ENCODE measurements at places on chromosomes 4 and X. TPM values are rescaled to one million over a fixed set of nuclear protein-coding genes. Genes with fewer than 3 reads are reported as not detected.

The PAGE4 gene
- not detected for polyA plus RNA-seq

- DNase-seq: no peak
- no peaks in the 10 kb centered on the region for H3K4me1 ChIP-seq
- peaks cover 2% of the 10 kb centered on the region for H3K27me3 ChIP-seq
- no peak overlapping the region for H3K4me3 ChIP-seq
Observed at GRCh38 chrX:477441-478012, 90.8 kb upstream of the PPP2R3B start.

- no peak for DNase-seq
- no peak overlapping the region for H3K27ac ChIP-seq
- H3K4me3 ChIP-seq: no peak overlapping the region
- H3K27me3 ChIP-seq: peaks cover 2% of the 10 kb centered on the region
- no peaks in the 10 kb centered on the region for H3K36me3 ChIP-seq
- no peaks in the 10 kb centered on the region for H3K4me1 ChIP-seq
Observed at GRCh38 chr4:169315530-169316343, 45.0 kb upstream of the SH3RF1 start.

GRCh38 chrX:77436682-77437081 lies 10.5 kb upstream of the FGF16 start:
- H3K4me3 ChIP-seq: no peak overlapping the region
- no peaks in the 10 kb centered on the region for H3K36me3 ChIP-seq
- no peaks in the 10 kb centered on the region for H3K4me1 ChIP-seq
- DNase-seq: no peak
- peaks cover 9% of the 10 kb centered on the region for H3K27me3 ChIP-seq
- no peak overlapping the region for H3K27ac ChIP-seq

The SPARCL1 gene
- polyA plus RNA-seq: not detected

GRCh38 chr4:54487491-54487890 lies 170.3 kb upstream of the KIT start:
- no peaks in the 10 kb centered on the region for H3K4me1 ChIP-seq
- no peak for DNase-seq
- no peak overlapping the region for H3K27ac ChIP-seq
- no peaks in the 10 kb centered on the region for H3K27me3 ChIP-seq

The TMEM128 gene
- 36.4 TPM for polyA plus RNA-seq

GRCh38 chrX:150570512-150570911 lies 2.1 kb downstream of the MTM1 start:
- no peak overlapping the region for H3K27ac ChIP-seq
- H3K4me3 ChIP-seq: peak overlapping the region; percentile 53
- peaks cover 73% of the 10 kb centered on the region for H3K4me1 ChIP-seq
- H3K27me3 ChIP-seq: peaks cover 30% of the 10 kb centered on the region
- DNase-seq: no peak

DNA sequence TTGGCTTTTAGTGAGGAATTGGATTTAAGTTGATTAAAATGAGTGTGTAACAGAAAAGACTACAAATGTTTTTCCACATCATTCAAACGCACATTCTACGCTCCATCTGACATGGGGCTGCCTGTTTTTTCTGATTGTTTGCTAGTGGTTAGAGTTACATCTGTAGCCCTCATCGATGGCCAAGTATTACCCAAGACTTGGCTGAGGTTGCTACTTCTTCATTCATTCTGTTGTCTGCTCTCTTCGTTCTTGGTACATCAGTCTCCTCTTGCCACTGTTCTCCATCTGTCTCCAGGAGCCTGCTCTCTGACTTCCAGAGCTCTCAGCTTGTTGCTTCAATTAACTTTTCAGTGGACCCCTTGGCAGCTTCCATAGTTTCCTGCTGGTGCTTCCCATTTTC lies 1844.6 kb upstream of the TENM3 start:
- DNase-seq: no peak
- H3K4me3 ChIP-seq: no peak overlapping the region
- H3K4me1 ChIP-seq: peaks cover 3% of the 10 kb centered on the region
- no peaks in the 10 kb centered on the region for H3K27me3 ChIP-seq
- H3K27ac ChIP-seq: no peak overlapping the region
- H3K36me3 ChIP-seq: no peaks in the 10 kb centered on the region

DNA sequence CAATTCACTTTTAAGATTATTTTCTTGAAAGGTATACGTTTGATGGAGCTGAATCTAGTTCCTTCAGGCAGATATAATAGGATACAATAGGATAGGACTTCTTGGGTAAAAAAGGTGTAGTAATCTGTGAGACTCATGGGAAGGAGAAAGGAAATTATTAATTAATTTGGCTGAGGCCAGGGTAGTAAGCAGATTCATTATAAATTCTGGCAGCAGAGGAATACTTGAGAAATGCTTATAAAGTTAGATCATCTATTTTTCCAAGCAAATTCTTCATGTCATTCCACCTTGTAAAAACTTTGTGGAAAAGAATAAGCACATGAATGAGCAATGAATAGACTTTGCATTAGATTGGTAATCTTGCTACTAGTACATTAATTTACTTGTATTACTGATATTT lies 46.9 kb downstream of the GYPE start:
- no peak overlapping the region for H3K27ac ChIP-seq
- no peak for DNase-seq
- H3K4me3 ChIP-seq: no peak overlapping the region
- H3K4me1 ChIP-seq: peaks cover 4% of the 10 kb centered on the region

GRCh38 chrX:46561824-46562657 lies 11.5 kb upstream of the CHST7 start:
- peak; percentile 40 for DNase-seq
- no peaks in the 10 kb centered on the region for H3K36me3 ChIP-seq
- H3K27me3 ChIP-seq: peaks cover 6% of the 10 kb centered on the region
- peak overlapping the region; percentile 72 for H3K4me3 ChIP-seq
- peaks cover 13% of the 10 kb centered on the region for H3K4me1 ChIP-seq

DNA sequence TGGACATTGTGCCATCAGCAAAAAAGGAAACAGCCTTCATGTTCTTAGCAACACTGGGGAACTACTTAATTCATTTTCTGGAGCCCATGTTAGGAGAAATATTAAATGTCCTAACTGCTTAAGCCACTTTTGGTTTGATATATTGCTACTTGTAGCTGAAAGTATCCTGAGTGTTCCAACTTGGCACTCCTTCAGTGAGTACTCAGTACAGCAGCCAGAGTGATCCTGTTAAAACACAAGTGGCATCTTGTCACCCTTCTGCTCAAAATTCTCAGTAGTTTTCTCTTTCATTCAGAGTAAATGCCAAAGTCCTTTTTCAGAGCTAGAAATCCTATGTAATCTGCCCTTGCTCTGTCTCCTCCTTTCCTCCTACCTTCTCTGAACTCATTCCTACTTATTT lies 522.0 kb downstream of the GRID2 start:
- H3K36me3 ChIP-seq: no peaks in the 10 kb centered on the region
- no peaks in the 10 kb centered on the region for H3K27me3 ChIP-seq
- no peak overlapping the region for H3K4me3 ChIP-seq
- H3K27ac ChIP-seq: no peak overlapping the region
- H3K4me1 ChIP-seq: no peaks in the 10 kb centered on the region

DNA sequence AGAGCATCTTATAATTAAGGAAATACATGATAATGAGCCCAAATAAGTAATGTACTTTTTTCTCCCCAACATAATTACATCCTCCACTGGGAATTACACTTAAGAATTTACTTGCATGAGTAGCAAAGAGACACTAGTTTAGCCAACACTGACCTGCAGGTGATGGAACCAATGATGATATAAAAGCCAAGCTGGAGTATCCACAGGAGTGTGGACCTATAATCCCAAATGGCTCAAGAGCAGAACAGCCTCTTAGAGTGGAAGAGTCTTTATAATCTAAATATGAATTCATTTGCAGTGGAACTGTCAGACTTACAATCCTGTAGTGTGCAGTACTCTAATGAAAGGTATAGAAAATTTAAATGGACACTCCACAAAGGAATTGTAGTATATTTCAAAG lies 22.2 kb downstream of the WDR19 start:
- DNase-seq: no peak
- H3K27me3 ChIP-seq: no peaks in the 10 kb centered on the region
- H3K36me3 ChIP-seq: peaks cover 21% of the 10 kb centered on the region
- H3K4me3 ChIP-seq: no peak overlapping the region
- H3K4me1 ChIP-seq: no peaks in the 10 kb centered on the region
- no peak overlapping the region for H3K27ac ChIP-seq

The KLF3 gene
- 63.8 TPM for polyA plus RNA-seq

GRCh38 chrX:134865682-134866255 lies 125.0 kb upstream of the SMIM10 start:
- H3K27ac ChIP-seq: no peak overlapping the region
- H3K27me3 ChIP-seq: no peaks in the 10 kb centered on the region
- H3K4me1 ChIP-seq: no peaks in the 10 kb centered on the region
- H3K36me3 ChIP-seq: no peaks in the 10 kb centered on the region
- no peak overlapping the region for H3K4me3 ChIP-seq

DNA sequence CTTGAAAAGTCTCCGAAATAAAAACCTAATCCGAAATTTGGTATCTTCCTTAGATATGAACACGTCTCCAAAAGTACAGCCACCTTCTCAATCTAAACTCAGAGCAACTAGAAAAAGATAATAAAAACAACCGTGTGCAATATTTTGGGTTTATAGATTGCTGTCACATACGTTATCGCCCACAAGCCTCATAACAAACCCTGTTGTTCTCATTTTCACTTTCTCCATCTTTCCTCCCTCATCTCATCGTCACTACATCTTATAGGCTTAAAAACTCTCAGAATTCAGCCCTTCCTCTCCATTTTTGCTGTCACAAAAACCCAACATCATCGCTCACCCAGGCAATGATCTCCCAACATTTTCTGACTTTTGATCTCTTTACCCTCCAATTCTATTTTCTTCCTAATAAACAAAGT lies 448 bp upstream of the SCFD2 start:
- H3K4me1 ChIP-seq: peaks cover 51% of the 10 kb centered on the region
- no peak for DNase-seq
- H3K4me3 ChIP-seq: peak overlapping the region; percentile 100
- H3K36me3 ChIP-seq: no peaks in the 10 kb centered on the region

DNA sequence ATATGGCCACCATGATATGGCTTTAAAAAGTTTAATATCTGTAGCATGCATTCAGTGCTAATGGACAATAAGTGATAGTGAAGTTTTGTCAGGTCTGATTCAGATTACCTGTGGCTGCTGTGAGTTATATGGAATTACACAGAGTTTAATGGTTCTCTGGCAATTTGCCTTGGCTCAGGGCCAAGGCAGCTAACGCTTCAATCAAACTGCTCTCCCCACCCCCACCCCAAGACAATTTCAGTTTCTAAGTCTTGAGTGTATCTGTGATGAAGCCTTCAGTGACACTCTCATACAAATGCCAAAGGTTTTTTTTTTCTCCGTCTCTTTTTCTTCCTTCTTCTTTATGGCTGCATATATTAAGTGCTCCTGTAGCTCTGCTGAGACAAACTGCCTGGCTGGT lies 106.6 kb downstream of the SHROOM4 start:
- H3K27me3 ChIP-seq: no peaks in the 10 kb centered on the region
- no peak overlapping the region for H3K27ac ChIP-seq

The PAGE1 gene
- not detected for polyA plus RNA-seq

The DDIT4L gene
- polyA plus RNA-seq: not detected

The UGT8 gene
- polyA plus RNA-seq: not detected

GRCh38 chrX:105999294-105999693 lies 39.2 kb downstream of the SERPINA7 start:
- H3K4me1 ChIP-seq: no peaks in the 10 kb centered on the region
- peaks cover 2% of the 10 kb centered on the region for H3K27me3 ChIP-seq
- H3K27ac ChIP-seq: no peak overlapping the region

- H3K27ac ChIP-seq: no peak overlapping the region
- H3K36me3 ChIP-seq: no peaks in the 10 kb centered on the region
- no peaks in the 10 kb centered on the region for H3K4me1 ChIP-seq
- H3K4me3 ChIP-seq: no peak overlapping the region
- no peaks in the 10 kb centered on the region for H3K27me3 ChIP-seq
- DNase-seq: no peak
Observed at GRCh38 chrX:131330735-131331134, 41.6 kb upstream of the IGSF1 start.

The FAM47A gene
- not detected for polyA plus RNA-seq

GRCh38 chr4:77734928-77735327 lies 84.2 kb downstream of the CNOT6L start:
- no peaks in the 10 kb centered on the region for H3K36me3 ChIP-seq
- DNase-seq: peak; percentile 56
- peak overlapping the region; percentile 72 for H3K4me3 ChIP-seq
- peaks cover 90% of the 10 kb centered on the region for H3K4me1 ChIP-seq
- H3K27me3 ChIP-seq: peaks cover 2% of the 10 kb centered on the region

The MAGIX gene
- polyA plus RNA-seq: 1.6 TPM

The OR13H1 gene
- polyA plus RNA-seq: not detected

- no peaks in the 10 kb centered on the region for H3K36me3 ChIP-seq
- H3K27me3 ChIP-seq: peaks cover 19% of the 10 kb centered on the region
- H3K4me3 ChIP-seq: peak overlapping the region; percentile 88
- peak overlapping the region; percentile 98 for H3K27ac ChIP-seq
Observed at GRCh38 chr4:159104694-159105414, 2.0 kb downstream of the RAPGEF2 start.

GRCh38 chrX:21493226-21493830 lies 119.1 kb downstream of the CNKSR2 start:
- H3K36me3 ChIP-seq: no peaks in the 10 kb centered on the region
- DNase-seq: no peak
- no peak overlapping the region for H3K27ac ChIP-seq

The TRPC3 gene
- 0.08 TPM for polyA plus RNA-seq

DNA sequence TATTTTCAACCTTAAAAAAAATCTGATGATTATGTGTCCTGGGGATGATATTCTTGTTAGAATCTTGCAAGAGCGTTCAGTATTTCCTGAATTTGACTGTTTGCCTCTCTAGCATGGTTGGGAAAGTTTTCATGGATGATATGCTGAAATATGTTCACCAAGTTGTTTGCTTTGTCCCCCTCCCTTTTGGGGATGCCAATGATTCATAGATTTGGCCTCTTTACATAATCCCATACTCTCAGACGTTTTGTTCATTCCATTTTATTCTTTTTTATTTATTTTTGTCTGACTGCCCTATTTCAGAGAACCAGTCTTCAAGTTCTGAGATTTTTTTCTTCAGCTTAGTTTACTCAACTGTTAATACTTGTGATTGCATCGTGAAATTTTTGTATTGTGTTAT lies 415.1 kb downstream of the FAM47B start:
- no peak overlapping the region for H3K4me3 ChIP-seq
- DNase-seq: no peak
- H3K4me1 ChIP-seq: no peaks in the 10 kb centered on the region
- peaks cover under 1% of the 10 kb centered on the region for H3K27me3 ChIP-seq

- no peak overlapping the region for H3K27ac ChIP-seq
- no peaks in the 10 kb centered on the region for H3K36me3 ChIP-seq
- no peak overlapping the region for H3K4me3 ChIP-seq
- no peaks in the 10 kb centered on the region for H3K27me3 ChIP-seq
- no peak for DNase-seq
Observed at GRCh38 chrX:71227370-71228062, 4.5 kb downstream of the GJB1 start.

- no peak overlapping the region for H3K4me3 ChIP-seq
- H3K36me3 ChIP-seq: no peaks in the 10 kb centered on the region
- no peaks in the 10 kb centered on the region for H3K4me1 ChIP-seq
- no peak for DNase-seq
Observed at GRCh38 chr4:175346376-175346775, 428.2 kb downstream of the ADAM29 start.

Data from immature natural killer cell (primary cell).